ENCODE measurements at places on chromosomes 11 and 22.

DNA sequence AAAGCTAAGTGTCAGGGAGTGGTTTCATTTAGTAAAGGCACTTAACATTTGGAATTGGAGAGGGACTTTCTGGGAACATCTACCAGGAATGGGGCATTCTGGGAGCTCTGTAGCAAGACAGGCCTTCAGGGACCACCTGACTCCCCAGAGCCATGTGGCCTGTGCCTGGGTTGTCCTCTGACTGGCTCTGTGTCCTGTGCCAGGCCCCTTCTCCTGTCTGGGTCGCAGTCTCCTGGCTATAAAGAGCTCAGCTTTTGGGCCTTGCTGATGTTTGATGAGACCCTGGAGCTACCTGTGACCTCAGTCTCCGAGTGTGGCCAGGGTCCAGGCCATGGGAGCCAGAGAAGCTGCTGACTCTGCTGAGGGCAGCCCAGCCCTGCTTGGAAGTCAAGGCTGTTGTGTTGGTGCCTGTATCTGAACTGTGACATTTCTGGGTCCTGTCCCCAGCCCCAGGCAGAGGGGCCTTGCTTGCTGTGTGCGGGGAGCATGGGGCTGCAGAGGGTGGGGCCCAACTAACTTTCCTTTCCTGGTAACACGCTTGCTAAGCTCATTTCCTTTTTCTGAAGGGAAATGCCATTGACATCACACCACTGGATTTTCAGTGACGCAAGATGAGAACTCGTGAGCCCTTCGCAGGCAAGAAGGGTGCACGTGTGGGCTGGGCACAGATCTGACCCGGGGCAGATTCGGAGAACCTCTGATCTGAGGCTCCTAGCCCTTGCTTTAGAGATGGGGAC is 41.3 kb downstream of the LRRC32 start:
- no peak for DNase-seq

DNA sequence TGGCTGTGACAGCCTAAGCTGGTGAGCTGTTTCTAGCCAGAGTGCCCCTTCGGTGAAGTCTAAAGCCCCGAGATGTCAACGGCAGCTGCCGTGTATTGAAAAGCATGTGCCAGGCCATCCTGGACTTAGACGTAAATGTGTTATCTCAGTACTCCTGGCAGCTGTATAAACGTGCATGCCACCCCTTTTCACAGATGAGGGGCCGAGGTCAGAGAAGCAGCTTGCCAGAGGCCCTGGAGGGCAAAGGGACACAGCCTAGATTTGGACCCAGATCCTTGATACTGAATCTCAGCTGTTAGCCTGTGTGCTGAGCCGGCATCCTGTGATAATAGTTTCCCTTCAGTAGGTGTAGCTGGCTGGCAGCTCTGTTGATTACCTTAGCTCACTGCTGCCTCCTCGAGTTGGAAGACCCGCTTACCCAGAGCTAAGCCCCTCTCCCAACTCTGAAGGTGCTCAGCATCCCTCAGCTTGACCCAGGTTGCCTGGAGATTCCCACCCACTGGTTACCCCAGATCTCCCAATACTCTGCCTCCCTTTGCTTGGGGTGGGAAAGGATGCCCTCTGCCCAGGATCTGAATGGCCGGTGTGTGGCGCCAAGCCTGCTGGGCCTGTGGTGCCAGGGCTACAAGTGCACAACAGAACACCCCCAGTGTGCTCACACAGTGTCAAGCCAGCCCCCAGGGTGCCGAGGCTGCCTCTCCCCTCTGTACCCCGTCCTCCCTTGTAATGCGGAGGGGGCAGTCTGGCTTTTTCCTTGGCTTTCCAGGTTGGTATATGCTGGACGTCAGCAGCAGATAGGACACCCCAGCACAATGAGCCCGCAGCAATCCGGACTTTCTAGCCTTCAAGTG is 59.8 kb upstream of the WNT7B start:
- DNase-seq = peak; percentile 73

GRCh38 chr11:119194811-119195440 is 9.7 kb downstream of the NHERF4 start:
- no peak for DNase-seq

- no peak for DNase-seq
These were observed 302.4 kb upstream of the SORL1-AS1 start for GRCh38 chr11:121755191-121755590.

- DNase-seq = no peak
These were observed 8.4 kb upstream of the CD248 start for GRCh38 chr11:66325263-66325671.

GRCh38 chr11:35360055-35360530 is 59.3 kb downstream of the SLC1A2 start:
- DNase-seq = no peak

GRCh38 chr22:40224702-40225101 is 47.0 kb downstream of the TNRC6B start:
- DNase-seq = no peak

DNA sequence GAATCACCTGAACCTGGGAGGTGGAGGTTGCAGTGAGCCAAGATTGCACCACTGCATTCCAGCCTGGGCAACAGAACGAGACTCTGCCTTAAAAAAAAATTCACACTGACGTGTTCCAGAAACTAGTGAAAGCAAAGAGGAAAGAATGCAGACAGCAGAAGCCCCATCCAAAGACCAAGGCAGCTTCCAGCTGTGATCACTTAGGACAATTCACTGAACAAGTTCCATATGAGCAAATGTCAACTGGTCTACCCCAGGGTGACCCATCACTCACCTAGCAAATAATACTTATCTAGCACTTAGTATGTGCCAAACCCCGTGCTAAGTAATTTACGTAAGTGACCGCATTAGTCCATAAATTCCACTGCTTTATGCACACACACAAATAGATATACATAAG is 138.9 kb downstream of the LARGE1 start:
- no peak for DNase-seq

- DNase-seq = no peak
These were observed 55.6 kb downstream of the ARFGAP3 start for GRCh38 chr22:42801252-42802080.
